ENCODE measurements at places on chromosomes 1 and 21.

- no peak for DNase-seq
Observed at GRCh38 chr1:240646571-240647240, 34.8 kb upstream of the GREM2 start.

- DNase-seq = no peak
Observed at GRCh38 chr1:93443454-93443853, 4.5 kb upstream of the FNBP1L start.

GRCh38 chr1:167369933-167370332 is 148.4 kb downstream of the CD247 start:
- no peak for DNase-seq

DNA sequence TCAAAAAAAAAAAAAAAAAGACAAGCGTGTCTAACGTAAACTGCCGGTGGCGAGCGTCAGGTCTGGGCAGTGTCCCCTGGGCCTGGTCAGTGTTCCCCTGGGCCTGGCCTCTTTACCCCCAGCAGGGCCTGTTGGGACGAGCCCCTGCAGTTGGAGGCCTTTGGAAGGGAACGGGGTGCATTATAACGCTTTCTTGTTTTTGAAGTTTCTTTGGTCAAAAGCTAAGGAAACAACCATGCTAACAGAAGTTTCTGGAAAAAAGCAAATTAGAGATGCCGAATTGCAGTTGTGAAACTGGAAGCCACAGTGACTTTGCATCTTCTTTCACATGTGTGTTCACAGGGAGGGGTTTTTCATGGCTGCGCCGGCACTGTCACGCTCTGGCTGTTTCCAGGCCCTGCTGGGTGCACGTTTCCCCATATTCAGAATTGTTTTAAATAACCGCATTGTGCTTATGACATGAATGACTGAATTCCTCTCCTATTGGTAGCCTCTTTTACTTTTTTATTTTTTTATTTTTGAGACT is 16.0 kb downstream of the RRP1 start:
- DNase-seq = no peak

- no peak for DNase-seq
Observed at GRCh38 chr1:7335224-7335879, 435.7 kb upstream of the VAMP3 start.

DNA sequence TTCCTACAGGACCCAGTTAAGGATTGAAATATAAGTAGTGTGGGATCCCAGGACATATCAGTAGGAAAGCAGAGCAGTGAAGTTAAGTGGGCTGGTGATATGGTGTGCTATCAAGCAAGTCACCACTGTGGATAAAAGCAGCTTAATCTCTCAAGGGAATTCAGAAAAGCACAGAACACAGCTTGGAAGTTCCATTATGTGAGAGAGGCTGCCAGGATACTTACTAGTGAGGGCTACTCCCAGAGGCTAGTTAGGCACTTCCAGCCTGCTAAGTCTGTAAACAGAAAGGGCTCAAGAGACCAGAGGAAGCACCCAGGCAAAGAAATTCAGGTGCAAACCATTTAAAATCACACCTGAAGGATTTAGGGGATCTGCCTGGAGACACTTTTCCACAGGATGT is 18.8 kb upstream of the GRIK1 start:
- DNase-seq = no peak

- peak; percentile 61 for DNase-seq
Observed at GRCh38 chr1:10793129-10793651, 3.3 kb downstream of the CASZ1 start.

DNA sequence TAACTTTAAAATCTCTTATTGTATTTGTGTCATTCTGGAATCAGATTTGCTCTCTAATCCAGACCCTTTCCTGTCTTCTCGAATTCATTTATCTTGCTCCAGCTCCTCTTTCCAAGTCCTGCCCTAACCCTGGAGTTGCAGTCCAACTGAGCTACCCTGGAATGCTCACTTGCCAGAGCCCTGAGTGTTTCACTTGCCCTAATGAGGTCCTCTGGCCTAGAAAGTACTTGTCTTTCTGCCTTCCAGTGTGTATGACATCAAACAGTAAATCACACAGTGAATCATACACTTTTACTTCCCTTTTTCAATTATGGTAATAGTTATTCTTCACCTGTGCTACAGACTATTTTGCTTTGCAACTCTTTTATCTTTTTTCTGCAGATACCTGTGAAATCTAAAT is 96.9 kb downstream of the NEK7 start:
- no peak for DNase-seq

Measured in GM23338 (cell line).